ENCODE measurements at places on chromosomes 6 and 20.
A peak's percentile ranks its signal among the peaks of the same experiment; 100 is the strongest.

DNA sequence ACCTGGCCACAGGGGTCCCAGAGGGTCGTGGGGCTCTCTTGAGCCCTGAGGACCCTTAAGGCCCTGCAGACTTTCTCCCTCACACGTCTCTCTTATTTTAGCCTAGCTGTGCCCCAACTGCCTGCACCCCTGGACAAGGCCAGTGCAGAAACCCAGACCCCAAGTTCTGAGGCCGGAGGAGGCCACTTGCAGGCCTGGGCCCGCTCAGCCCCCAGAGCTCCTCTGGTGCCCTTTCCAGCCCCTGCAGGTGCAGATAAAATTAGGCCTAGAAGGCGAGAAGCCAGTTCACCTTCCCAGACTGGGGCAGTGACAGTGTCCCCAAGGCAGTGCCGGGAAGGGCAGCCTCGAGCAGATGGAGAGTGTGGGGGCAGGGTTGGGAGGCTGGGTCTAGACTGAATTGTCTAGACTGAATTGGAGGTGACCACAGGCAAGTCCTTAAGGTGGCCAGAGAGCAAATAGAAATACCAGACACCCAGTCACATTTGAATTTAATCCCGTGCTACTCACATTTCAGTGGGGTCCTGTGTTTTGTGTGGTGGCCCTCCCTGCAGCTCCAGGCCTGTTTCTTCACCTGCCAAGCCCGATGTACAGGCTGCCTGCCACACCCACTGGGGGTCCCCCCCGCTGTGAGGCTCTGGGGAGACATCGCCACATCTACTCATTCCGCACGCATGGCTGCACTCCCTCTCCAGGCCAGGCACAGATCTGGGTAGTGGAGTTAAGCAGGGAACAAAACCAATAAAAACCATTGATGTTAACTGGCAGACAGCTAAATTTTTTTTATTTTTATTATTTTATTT is 8.6 kb upstream of the IP6K3 start:
- DNase-seq: no peak

- DNase-seq: no peak
Observed at GRCh38 chr6:1497761-1498105, 108.4 kb downstream of the FOXF2 start.

- DNase-seq: no peak
Observed at GRCh38 chr6:116507324-116507723, 4.1 kb upstream of the CALHM5 start.

GRCh38 chr6:110474500-110474899 is 1.9 kb downstream of the SLC22A16 start:
- DNase-seq: no peak

- DNase-seq: no peak
Observed at GRCh38 chr6:12160326-12160725, 129.8 kb upstream of the EDN1 start.

DNA sequence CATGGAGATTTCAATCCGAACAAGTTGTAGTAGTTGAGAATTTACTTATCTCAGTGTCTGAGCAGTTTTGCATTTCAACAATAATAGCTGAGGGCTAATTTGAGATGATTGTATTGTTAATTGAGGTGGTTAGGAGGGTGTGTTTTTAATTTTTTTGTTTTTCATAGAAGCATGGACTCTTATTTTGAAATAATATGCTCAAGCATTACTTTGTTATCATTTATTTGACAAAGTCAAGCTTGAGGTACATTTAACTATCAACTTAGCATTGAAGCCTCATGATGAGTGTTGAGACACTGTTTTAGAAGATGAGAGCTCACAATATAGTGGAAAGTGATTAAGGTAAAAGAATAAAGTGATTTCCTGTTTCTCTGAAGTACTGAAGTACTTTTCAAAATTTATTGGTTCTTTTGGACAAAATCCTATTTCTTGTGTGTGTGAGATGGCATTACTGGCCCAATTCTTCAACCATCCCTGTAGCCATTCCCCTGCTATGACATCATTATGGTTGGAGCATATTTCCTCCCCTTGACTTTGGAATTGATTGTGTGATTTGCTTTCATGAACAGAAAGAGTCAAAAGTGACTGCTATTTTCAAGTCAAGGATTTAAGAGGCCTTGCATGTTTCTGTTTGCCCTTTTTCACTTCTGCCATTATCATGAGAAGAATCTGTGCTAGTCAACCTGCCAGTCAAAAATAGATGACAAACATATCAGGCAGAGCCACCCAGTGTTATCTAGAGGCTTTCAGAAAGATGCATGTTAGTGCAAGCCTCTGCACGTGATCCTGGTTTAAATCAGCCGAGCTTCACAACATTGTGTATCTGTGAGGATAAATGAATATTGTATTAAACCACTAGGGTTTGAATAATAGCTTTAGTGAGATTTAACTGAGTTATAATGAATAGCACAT is 1112.3 kb upstream of the CITED2 start:
- peak; percentile 3 for DNase-seq

DNA sequence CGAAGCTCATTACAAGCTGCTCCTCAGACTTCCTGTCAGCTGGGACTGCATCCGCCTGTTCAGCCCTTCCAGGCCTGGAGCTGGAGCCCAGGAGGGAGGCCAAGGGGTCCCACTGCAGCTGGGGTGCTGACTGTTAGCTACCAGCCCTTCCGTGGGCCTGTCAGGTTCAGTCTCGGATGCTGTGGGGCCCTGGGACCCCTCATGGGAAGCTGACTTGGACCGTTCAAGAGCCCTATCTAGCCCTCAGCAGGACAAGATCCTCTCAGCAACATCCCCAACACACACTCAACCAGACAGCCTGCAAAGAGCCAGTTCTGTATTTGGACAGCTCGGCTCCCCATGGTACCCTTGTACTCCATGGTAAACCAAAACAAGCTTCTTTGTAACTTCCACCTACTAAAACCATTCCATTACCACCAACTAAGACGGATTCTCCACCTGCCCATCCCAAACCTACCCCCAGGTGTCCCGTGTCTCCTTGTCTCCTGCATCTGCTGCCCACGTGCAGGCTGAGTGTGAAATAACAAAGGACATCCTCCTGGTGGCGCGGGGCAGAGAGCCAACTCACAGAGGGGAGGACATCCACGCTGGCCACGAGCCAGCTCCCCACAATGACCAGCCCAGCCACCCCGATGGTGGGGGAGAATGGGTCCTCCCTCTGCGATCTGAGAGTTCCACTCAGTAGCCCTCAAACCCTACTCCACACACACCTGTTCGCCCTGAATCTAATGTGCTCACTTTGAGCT is 111.2 kb downstream of the TAF4 start:
- no peak for DNase-seq

GRCh38 chr20:16222859-16223411 is 350.3 kb downstream of the KIF16B start:
- DNase-seq: peak; percentile 18
